ENCODE measurements at places on chromosomes 5 and 9.

GRCh38 chr5:113331209-113331551 is 103.6 kb downstream of the TSSK1B start:
- DNase-seq: no peak

DNA sequence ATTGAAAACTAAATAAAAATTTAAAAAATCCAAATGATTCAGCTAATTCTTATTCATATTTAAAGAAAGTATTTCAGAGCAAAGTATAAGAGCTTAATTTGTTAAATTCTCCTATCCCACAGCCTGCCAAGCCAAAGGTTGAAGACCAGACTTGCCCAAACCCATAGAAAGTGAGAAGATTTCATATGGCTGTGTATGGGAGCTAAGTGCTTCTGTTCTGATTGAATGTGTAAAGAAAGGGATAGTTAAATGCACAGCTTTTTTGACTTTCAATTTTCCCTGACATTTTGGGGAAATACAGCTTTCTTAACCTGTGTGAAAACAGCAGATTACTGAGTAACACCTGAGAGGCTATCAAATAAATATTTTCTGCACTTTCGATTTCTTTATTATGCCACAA is 125.0 kb upstream of the MTAP start:
- no peak for DNase-seq

DNA sequence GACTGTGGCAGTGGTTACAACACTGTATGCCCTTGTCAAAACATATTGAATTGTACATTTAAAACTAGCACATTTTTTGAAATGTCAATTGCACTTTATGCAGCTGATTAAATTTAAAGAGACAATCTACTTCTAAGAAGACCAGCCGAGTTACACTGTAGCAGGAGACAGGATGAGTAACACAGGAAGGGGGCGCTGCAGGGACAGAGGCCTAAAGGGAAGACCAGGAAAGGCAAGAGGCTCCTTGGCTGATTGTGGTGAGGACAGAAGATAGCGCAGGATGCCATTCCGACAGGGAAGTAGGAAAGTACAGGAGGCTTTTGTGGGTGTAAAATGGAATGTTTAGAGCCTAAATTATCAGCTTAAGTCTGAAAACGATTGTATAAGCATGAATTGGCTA is 28.2 kb upstream of the PPP2R2B start:
- no peak for DNase-seq

DNA sequence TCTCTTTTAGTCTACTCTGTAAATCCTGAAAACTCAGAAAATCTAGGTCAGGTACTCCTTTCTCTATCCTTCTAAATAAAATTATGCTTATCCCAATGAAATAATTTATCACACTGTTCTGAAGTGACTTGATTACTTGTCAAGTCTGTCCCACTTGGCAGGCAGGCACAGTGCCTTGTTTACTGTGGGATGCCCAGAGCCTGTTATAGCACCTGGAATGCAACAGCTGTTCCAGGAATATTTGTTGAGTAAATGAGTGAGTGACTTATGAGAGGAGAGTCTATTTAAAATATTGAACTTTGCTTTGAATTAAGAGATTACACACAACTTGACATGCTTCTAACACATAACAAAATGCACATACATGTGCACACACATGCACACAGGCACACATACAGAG is 130.0 kb downstream of the MPDZ start:
- DNase-seq: no peak

DNA sequence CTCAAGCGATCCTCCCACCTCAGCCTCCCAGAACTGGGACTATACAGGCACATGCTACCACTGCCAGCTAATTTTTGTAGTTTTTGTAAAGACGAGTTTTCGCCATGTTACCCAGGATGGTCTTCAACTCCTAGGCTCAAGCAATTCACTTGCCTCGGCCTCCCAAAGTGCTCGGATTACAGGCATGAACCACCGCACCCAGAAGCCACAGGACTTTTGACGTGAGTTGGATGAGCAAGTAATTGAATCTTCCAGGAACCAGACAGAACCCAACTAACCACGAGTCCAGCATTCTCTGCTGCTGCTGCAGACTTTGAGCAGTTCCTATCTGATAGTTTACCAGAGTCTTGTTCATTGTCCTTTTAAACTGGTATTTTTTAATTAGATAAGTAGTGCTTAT is 9.6 kb upstream of the ATP6V0E1 start:
- DNase-seq: no peak

GRCh38 chr5:160020964-160021363 is 12.0 kb downstream of the TTC1 start:
- DNase-seq: no peak

GRCh38 chr9:99118782-99119466 is 14.0 kb downstream of the TGFBR1 start:
- DNase-seq: no peak

- DNase-seq: no peak
These were observed 32.8 kb upstream of the TNFAIP8 start for GRCh38 chr5:119322948-119323537.

GRCh38 chr5:162272417-162272816 is 204.8 kb downstream of the GABRG2 start:
- no peak for DNase-seq

- no peak for DNase-seq
These were observed 110.2 kb downstream of the LHFPL2 start for GRCh38 chr5:78538240-78538850.

DNA sequence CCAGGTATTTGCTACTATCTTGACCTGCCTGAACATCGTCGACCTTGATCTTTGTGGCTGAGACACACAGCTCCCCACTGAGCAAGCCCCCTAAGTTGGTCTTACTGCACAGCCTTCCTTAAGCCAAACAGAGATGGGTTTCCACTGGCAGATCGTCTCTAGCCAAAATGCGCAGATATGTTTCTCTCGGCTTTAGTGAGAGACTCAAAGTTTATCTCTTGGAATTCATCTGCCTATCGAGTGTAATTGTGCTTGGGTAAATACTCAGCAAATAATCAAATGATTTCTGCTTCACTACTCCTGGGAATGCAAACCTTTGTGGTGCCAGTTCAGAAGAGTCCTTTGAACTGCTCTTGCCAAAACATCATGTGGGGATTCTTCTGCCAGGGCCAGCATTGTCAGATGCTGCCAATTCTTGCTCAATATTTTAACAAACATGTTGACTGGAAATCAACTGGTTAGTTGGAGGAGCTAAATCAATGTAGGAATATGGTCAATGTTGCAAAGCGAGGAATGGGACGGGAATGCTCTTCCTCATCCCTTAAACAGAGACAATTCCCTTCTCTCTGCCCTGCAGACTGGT is 141.2 kb upstream of the SLC28A3 start:
- DNase-seq: no peak

GRCh38 chr5:59485107-59485506 is 408.4 kb downstream of the PDE4D start:
- DNase-seq: no peak

DNA sequence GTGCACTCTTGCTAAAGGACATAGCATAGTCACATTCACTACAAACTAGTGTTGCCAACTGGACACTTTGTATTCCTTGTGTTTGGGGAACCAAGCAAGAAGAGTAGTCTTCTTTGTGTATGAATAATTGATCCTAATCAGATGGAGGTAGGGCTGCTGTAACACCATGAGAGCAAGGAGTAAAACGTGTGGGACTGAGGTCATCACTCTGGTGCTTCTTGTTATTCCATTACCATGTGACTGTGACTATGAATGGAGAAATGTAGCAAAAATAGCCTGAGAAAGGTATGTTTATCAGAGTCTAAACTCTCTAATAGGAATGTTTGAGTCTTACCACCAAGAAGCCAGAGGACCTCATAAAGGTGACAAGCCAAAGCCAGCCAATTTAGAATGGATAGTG is 966.9 kb downstream of the TAF11L14 start:
- DNase-seq: no peak

DNA sequence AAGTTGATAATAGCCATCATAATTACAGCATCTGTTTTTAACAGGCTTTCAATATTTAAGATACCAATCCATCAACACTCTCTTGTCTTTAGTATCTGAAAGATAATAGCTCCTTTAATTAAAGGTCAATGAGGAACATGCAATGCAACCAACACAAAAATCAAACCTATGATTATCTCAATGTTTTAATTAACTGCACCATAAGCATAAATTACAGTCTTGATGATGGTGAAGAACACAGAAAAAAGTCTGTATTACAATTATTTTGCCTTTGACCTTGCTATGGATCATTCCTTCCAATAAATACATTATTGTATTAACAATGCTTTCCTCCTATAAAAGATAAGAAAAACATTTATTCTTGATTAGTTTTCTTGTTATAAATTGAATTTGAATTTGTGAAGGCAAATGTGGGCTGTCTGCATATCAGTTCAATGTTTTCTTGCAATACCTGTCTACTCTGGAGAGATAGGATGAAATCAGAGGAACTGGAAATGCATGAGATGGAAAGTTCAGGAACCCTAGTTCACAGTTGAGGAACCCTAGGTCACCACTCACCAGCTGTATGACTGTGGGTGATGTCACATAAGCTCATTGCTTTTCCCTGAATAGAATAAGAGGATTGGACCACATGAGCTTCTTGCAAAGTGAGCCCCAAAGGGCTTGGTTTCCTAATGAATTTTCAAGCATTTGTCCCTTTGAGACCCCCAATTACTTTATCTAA is 58.5 kb upstream of the ANXA1 start:
- no peak for DNase-seq

GRCh38 chr5:107431536-107431935 is 239.2 kb downstream of the EFNA5 start:
- no peak for DNase-seq

GRCh38 chr5:138953387-138954256 is 78.5 kb upstream of the LRRTM2 start:
- DNase-seq: peak; percentile 65

DNA sequence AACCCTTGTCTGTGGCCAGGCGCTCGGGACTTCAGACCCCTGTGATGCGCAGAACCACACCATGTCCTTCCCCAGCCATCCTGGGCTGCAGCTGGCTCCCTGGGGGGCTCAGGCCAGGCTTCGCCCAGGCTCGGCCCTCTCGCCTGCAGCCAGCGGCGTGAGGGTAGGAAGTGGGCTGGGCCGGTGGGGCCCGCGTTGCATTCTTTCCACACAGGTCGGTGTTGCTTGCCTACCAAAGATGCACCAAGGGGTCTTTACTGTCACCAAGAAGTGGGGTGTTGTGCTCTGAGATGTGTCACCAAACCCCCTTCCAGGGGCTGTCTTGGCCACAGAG is 48.3 kb upstream of the RNF130 start:
- DNase-seq: no peak

DNA sequence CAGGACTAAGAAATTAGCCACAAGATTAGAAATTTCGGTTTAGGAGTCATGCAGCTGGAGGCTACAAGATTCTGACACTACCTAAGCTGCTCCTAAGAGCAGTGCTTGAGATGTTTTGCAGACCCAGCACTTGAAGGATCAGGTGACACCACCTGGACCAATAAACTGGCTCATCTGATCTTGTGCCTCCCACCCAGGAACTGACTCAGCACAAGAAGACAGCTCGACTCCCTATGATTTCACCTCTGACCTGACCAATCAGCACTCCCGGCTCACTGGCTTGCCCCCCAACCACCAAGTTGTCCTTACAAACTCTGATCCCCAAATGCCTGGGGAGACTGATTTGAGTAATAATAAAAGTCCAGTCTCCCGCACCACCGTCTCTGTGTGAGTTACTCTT is 170.4 kb downstream of the TTC39B start:
- no peak for DNase-seq

GRCh38 chr9:93397661-93398373 is 53.7 kb upstream of the FAM120A start:
- no peak for DNase-seq

DNA sequence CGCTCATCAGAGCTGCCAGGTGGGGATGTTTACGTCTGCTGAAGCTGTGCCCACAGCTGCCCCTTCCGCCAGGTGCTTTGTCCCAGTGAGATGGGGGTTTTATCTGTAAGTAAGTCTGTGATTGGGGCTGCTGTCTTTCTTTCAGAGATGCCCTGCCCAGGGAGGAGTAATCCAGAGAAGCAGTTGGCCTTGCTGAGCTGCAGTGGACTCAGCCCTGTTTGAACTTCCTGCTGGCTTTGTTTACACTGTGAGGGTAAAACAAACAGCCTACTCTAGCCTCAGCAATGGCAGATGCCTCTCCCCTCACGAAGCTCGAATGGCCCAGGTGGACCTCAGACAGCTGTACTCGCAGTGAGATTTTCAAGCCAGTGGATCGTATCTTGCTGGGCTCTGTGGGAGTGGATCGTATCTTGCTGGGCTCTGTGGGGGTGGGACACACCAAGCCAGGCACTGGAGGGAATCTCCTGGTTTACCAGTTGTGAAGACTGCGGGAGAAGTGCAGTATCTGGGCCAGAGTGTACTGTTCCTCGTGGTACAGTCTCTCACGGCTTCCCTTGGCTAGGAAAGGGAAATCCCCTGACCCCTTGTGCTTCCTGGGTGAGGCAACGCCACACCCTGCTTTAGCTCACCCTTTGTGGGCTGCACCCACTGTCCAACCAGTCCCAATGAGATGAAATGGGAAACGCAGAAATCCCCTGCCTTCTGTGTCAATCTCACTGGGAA is 530.1 kb upstream of the DMAC1 start:
- DNase-seq: no peak

DNA sequence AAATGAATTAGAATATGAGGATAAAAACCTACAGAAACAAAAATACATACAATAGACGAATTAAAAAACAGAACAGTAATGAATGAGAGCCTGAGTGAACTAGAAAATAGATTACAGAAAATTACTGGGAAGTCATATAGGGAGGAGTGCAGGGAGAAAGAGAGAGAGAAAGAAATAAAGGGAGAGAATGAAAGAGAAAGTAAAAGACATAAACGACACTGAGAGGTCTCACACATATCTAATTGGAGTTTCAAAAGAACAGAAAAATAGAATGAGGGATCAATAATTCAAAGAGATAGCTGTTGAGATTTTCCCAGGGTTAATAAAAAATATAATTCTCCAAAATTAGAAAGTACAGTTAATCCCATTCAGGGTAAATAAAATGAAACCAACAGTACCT is 156.4 kb upstream of the FTMT start:
- no peak for DNase-seq

GRCh38 chr9:136513191-136513590 is 30.4 kb upstream of the SEC16A start:
- no peak for DNase-seq

DNA sequence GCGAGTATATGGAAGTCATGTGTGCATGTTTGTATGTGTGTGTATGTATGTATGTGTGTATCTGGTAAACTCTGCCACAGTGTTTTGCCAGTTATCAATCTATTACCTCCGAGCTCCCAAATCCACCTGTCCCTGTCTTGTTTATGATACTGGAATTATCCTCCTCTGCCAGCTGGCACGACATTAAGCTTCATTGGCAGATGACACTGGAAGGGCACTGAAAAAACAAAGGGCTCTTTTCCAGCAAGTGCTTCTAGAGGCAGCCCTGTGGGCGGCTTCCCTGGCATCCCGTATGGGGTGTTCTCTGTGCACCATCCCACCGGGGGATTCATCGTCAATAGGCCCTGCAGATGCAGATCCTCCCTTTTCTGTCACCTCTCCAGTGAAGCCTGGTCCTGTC is 221.5 kb downstream of the MSX2 start:
- DNase-seq: no peak

- DNase-seq: no peak
These were observed 121.1 kb downstream of the BOD1 start for GRCh38 chr5:173495225-173495904.

GRCh38 chr9:136915632-136916329 is 28.8 kb downstream of the FBXW5 start:
- no peak for DNase-seq

All from caudate nucleus (tissue), 63 donors.